ENCODE measurements at places on chromosomes 6 and 20.

- DNase-seq: no peak
Observed at GRCh38 chr6:55794136-55794812, 81.1 kb downstream of the BMP5 start.

DNA sequence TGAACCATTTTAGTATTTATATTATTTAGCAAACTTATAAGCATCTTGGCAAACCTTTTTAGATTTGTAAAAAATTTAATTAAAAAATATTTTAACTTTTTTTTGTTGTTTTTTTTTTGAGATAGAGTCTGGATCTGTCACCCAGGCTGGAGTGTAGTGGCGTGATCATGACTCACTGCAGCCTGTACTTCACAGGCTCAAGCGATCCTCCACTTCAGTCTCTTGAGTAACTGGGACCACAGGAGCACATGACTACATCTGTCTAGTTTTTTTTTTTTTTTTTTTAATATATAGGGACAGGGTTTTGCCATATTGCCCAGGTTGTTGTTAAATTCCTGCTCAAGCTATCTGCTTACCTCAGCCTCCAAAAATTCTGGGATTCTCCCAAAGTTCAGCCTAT is 161.1 kb downstream of the EYS start:
- DNase-seq: no peak

- no peak for DNase-seq
Observed at GRCh38 chr6:10535193-10535592, 14.0 kb downstream of the GCNT2 start.

DNA sequence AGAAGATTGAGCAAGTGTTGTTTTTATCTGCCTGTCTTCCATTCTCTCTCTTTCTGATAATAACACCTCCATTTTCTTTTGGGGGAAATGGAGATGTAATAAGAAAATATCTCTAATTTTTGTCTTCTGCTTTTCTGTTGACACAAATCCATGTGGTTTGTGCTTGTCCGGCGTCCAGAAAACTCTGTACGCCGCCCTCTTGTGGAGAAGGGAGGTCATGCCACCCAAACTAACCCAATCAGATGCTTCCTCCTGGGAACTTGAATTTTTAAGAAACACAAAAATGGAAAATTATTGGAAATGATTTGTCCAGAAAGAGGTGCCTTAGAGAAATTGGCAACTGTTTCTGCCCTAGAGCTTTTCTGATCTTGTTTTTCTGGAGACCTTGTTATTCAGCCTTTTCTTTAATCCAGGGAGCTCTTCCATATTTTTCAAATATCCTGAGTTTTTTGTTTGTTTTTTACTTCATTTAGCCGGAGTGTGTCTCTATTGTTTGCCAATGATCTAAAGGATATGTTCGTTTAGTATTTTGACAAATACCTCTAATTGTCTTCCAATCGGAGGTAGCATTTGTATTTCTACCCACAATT is 17.8 kb upstream of the FNDC1 start:
- no peak for DNase-seq

GRCh38 chr20:53995949-53996348 is 74.4 kb downstream of the BCAS1 start:
- no peak for DNase-seq

DNA sequence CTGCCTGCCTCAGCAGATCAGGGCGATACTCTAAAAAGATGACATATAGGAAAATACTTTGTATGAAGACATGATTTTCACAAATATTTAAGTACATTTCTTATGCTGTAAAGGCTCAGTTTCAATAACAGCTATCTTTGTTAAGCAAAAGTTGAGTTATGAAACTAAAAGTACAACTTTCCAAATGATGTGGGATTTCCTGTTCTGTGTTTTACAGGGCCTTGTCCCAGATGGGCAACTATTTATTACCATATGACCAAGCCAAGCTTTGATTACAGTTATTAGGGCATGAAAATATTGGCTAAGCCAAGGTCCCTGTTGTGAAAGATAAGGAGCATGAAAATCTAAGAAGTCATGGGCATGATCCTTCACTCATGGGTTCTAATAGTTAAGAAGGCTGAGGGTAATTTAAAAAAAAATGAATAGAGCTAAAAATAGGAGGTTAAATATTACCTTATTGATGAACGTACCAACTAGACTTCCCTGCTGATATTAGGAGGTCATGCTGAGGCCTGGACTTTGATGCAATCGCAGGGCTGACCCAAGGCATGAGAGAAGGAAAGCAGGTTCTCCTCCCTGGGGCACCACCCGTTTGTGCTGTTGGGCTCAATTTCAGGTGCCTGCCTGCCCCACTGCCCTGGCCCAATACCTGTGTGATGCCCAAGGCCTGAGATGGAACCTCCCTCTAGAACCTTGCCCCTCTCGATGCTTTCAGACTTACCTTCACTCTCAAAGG is 294.4 kb upstream of the PRDM1 start:
- DNase-seq: no peak

DNA sequence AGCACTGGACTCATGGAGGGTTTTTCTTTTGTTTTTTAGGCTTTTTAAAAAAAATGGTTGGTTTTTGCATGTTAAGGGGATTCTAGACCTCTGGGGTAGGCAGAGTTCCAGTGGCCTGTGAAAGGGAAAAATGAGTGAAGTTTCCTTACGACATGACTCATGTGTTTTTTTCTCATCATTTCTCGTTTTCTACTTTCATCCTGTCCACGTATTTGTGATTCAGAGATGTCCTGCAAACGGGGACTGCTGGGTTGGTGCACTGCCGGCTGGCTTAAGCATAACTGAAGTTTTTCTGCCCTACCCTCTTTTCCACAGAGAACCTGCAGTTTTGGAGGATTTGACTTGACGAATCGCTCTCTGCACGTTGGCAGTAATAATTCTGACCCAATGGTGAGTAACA is 182.3 kb downstream of the SASH1 start:
- DNase-seq: no peak

DNA sequence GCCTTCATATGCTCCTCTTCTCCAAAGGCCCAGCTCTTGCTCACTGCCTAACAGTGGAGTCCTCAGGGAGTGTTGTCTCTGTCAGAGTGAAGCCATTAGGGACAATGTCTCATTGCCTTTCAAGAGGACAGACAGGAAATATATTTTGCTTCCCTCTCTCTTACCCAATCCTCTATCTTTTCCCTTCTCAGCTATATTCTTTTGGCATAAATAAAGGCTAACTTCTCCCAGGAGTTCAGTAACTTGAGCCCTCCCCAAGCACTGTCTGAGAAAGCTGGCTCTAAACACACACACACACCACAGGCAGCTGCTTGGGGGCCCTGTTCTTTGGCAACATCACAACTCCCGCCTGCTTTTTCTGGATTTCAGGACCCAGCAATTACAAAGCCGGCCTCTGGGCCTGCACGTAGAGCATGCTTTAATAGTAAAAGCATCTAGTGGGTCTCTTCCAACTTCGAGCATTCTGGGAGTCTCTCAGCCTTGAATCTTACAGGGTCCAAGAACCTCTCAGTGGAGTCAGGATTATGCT is 34.7 kb upstream of the LAMA4 start:
- DNase-seq: no peak

- no peak for DNase-seq
Observed at GRCh38 chr6:149763866-149764265, 14.3 kb downstream of the PCMT1 start.

DNA sequence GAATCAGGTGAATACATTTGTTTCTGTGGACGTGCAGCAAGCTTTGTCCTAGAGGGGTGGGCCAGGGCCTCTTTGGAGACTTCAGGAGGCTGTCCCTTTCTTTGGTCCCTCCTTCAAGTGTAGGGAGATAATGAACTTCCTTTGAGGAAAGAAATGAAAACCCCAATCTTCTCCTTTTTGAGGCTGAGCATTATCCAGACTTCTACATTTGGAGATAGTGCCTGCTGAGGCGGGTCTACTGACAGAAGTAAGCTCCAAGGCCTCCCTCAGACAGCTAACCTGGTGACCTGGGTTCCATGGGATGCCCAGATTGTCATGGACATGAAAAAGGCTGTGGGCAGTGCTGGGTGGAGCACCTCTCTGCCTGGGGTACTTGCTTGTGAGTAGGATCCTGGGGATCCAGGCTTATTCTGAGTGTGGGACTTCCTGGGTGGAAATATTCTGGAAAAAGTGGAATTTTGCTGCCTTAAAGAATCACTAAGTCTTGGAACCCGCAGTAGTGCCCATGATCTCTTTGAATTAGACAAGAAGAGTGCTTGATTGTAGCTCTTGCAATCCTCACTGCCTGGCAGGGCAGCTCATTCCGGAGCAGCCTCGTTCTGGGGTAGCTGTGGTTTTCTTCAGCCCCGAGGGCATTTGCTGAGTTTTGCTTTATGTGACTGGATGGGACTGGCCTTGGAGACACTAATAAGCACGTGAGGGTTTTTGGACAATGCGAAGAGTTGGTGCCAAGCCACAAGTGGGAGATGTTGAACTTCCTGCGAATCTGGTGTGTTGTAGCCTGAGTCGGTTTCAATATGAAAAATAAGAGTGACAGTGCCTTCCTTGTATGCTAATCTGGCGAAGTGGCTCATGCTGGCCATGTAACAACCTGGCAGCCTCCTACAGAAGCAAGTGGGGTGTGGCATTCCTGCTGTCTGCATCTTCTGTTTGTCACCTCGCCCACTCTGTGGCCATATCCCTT is 28.1 kb downstream of the SNRNP48 start:
- no peak for DNase-seq

DNA sequence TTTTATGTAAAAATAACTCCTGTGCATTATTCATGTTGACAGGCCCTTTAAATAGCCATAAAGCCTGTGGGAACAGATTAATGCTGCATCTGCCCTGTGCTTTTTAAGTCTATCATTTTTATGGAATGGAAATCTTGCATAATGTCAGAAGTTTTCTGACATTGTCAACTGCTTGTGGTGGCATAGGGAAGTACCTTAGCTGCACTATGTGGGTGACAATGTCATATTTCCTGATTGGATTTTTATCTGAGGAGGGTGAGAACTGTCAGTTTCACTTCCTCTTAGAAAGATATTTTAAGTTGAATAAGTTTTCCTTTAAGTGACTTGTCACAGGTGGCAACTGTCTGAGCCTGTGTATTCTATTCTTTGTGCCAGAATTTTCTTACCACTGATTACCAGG is 267.9 kb downstream of the PLCB1 start:
- no peak for DNase-seq

DNA sequence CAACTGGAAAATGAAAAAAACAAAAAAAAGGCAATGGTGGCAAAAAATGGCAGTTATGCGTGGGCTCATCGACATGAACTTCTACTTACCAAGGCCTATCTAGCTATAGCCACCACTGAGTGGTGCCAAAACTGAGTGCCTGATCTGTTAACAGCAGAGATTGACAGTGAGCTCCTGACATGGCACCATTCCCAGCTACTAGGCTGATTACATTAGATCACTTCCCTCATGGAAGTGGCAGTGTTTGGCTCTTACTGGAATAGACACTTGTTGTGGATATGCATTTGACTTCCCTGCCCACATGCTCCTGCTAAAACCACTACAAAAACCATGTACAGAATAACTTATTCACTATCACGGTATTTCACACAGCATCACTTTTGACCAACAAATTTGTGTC is 216.1 kb upstream of the SGK1 start:
- no peak for DNase-seq

DNA sequence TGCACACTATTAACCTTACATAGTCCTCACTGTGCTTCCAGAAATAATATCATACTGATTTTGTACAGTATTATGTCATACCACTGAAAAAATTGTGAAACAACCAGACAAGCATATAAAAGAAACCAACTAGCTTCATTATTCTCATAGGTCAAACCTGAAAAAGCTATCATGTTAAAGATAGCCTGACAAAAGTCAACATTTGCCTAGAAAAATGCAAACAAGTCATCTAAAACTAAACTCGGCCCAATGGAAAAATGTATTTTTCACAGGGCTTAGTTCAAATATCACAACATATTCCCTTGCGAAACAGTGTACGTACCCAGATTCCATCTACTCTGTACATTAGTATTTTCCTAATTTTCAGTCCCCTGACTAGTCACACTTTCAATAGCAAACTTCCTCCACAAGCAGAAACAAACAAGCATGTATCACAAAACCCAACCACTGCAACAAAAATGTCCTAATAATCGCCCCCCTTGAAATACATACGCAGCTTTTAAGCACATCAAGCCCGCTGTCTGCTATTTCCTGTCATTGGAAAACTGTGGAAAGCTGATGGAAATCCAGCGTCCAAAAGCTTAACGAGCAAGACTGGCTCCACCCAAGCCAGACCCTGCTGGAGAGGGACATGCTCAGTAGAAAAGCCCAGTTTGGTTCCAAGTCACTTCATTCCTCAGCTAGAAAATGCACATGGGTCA is 93.1 kb downstream of the EPB41L2 start:
- DNase-seq: no peak

GRCh38 chr6:135329851-135330803 is 149.0 kb downstream of the MYB start:
- DNase-seq: no peak

- DNase-seq: no peak
Observed at GRCh38 chr6:16196260-16196983, 42.0 kb upstream of the GMPR start.

- no peak for DNase-seq
Observed at GRCh38 chr6:47647188-47647587, 51.2 kb upstream of the ADGRF4 start.

GRCh38 chr6:143973097-143973966 is 34.7 kb downstream of the PLAGL1 start:
- no peak for DNase-seq

GRCh38 chr20:32336918-32337347 is 21.2 kb upstream of the ASXL1 start:
- DNase-seq: no peak

GRCh38 chr20:58855506-58856389 is 3.2 kb downstream of the GNAS start:
- DNase-seq: no peak

DNA sequence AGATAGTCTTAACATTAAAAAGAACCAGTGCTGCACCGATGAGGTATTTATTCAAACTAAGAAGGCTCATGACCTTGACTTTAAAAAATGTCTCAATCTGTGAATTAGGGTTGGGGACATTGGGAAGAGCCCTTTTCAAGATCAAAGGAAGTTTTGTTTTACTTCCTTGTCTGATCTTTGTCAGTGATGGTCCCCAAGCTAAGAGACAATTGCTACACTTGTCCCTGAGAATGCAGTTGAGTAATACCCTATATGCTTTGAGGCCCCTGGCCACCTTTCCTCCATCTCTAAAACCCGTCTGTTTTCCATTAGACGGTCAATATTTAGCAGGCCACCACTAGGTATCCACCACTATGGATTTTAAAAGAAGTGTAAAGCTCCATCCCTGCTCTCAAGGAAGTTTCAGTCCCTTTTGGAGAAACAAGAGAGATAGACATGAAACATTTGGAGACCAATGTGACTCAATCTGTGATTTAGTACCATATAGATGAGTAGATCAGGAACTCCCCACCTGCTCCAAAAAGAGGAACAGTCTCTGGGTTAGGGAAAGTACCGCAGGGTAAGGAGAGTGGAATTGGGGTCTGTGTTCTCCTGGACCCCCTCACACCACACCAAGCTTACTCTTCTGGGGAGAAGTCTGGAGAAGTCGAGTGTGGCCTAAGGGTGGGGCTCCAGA is 99.1 kb upstream of the ISM1 start:
- DNase-seq: no peak

- DNase-seq: no peak
Observed at GRCh38 chr20:46308258-46309157, at the start of gene CDH22. CDH22 (minus strand) TSS chr20:46308498; CDS start chr20:46251294, 57,204 bp downstream.

GRCh38 chr6:15512721-15513120 is 150.1 kb downstream of the DTNBP1 start:
- no peak for DNase-seq
